Sciatic nerve (tissue), 2 donors: ENCODE measurements at places on chromosomes 3 and 15. TPM values are rescaled to one million over a fixed set of nuclear protein-coding genes. Genes with fewer than 3 reads are reported as not detected.

- DNase-seq, result no peak
These were observed 108.0 kb downstream of the SENP2 start for GRCh38 chr3:185693985-185694653.

GRCh38 chr3:57011022-57011421 lies 49.4 kb upstream of the SPATA12 start:
- DNase-seq, result no peak

DNA sequence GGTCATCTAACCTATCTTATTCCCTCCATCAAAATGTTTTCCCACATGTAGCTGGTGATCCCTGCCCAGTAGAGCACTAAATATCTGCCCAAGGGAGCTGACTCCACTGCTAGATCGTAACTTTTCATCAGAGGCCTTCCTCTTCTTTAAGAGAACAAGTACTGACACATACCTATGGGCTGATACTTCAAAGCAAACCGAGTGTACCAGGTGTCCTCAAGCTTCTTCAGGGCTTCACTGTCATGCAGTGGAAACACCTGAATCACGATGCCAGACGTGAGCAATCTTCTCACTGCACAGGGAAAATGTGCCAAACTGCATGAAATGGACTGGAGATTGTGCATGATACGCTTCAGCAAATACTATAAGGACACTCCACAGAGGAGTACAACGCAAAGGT lies 41.6 kb downstream of the ANO10 start:
- DNase-seq, result no peak

DNA sequence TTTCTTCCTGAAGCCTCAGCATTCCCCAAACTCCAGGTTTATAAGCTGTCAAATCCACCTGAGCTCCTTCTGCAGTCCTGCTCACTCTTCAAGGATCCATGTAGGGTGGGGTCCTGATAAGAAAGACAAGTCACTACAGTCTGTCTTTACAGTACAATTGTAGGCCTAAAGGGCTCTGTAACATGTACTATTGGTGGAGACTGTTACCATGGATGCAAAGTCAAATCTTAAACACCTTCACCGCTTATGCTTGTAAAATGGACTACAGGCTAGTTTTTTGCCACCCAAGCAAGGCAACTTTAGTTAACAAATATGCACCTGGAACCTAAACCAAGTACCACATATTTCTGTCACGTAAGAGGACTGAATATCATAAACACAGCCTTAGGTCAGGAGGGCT lies 44.7 kb downstream of the CBLB start:
- DNase-seq, result no peak

Gene SHC4
- 74.2 TPM for total RNA-seq

Gene NR1I2
- total RNA-seq, result not detected
